ENCODE measurements at places on chromosomes 13 and 19. TPM values are rescaled to one million over a fixed set of nuclear protein-coding genes. Genes with fewer than 3 reads are reported as not detected.

PCDH8 gene
- not detected for polyA plus RNA-seq

KLK14 gene
- polyA plus RNA-seq = not detected

CA11 gene
- polyA plus RNA-seq = 7.1 TPM

ZSCAN22 gene
- 2.6 TPM for polyA plus RNA-seq

ICAM3 gene
- 172 TPM for polyA plus RNA-seq

C1QTNF9B gene
- polyA plus RNA-seq = not detected

GRCh38 chr13:46296115-46296822, 84.5 kb downstream of the LRRC63 start:
- no peak overlapping the region for H3K27ac ChIP-seq
- H3K36me3 ChIP-seq = no peaks in the 10 kb centered on the region
- H3K4me3 ChIP-seq = no peak overlapping the region
- H3K4me1 ChIP-seq = peaks cover 15% of the 10 kb centered on the region

- peaks cover 53% of the 10 kb centered on the region for H3K4me1 ChIP-seq
- H3K4me3 ChIP-seq = peak overlapping the region; percentile 83
- peak overlapping the region; percentile 97 for H3K27ac ChIP-seq
- H3K27me3 ChIP-seq = no peaks in the 10 kb centered on the region
Measured at GRCh38 chr19:50415661-50416033, 3.1 kb upstream of the SPIB start.

- peak overlapping the region; percentile 49 for H3K27ac ChIP-seq
- no peak for DNase-seq
- no peaks in the 10 kb centered on the region for H3K27me3 ChIP-seq
- H3K4me1 ChIP-seq = peaks cover 16% of the 10 kb centered on the region
Measured at GRCh38 chr13:24264976-24265375, 44.4 kb upstream of the C1QTNF9 start.

DNA sequence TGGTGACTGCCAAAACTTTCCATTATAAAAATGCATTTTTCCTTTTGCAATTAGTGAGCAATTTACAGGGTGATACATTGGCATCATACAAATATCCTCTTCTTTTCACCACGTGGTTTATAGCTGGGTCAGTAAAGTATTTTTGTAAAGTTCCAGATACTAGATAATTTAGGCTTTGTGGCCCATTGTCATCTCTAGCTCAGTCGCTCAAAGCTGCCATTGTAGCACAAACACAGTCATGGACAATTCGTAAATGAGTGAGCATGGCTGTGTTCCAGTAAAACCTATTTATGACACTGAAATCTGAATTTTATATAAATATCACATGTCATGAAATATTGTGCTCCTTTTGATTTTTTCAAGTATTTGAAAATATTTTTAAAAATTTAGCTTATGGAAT, 162.9 kb downstream of the USP12 start:
- peaks cover 25% of the 10 kb centered on the region for H3K4me1 ChIP-seq
- no peak for DNase-seq
- H3K4me3 ChIP-seq = no peak overlapping the region
- H3K27me3 ChIP-seq = peaks cover 12% of the 10 kb centered on the region

DNA sequence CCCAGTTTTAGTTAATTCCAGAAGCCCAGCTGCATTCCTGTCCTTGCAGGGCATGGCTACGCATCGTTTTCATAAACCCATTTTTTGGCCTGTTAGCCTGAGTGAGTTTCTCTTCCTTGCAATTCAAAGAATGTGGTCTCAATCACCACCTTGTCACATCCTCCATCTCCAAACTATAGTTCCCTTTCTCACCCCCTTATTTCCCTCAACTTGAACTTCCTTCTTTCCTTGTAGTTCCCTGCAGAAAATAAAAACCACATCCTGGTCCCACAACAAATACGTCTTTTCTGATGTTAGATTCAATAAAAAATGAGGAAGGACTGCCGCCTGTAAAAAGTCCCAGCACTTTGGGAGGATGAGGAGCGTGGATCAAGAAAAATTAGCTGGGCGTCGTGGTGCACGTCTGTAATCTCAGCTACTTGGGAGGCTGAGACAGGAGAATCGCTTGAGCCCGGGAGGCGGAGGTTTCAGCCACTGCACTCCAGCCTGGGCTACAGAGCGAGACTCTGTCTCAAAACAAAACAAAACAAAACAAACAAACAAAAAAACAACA, 13.2 kb downstream of the ADGRE3 start:
- peak; percentile 9 for DNase-seq
- no peak overlapping the region for H3K27ac ChIP-seq
- H3K4me3 ChIP-seq = no peak overlapping the region
- H3K4me1 ChIP-seq = peaks cover 24% of the 10 kb centered on the region
- H3K36me3 ChIP-seq = no peaks in the 10 kb centered on the region

GRCh38 chr19:51006406-51006805, 5.0 kb upstream of the KLK8 start:
- H3K36me3 ChIP-seq = no peaks in the 10 kb centered on the region
- no peak overlapping the region for H3K27ac ChIP-seq
- peaks cover 3% of the 10 kb centered on the region for H3K4me1 ChIP-seq
- no peak for DNase-seq
- no peak overlapping the region for H3K4me3 ChIP-seq
- peaks cover 47% of the 10 kb centered on the region for H3K27me3 ChIP-seq

DNA sequence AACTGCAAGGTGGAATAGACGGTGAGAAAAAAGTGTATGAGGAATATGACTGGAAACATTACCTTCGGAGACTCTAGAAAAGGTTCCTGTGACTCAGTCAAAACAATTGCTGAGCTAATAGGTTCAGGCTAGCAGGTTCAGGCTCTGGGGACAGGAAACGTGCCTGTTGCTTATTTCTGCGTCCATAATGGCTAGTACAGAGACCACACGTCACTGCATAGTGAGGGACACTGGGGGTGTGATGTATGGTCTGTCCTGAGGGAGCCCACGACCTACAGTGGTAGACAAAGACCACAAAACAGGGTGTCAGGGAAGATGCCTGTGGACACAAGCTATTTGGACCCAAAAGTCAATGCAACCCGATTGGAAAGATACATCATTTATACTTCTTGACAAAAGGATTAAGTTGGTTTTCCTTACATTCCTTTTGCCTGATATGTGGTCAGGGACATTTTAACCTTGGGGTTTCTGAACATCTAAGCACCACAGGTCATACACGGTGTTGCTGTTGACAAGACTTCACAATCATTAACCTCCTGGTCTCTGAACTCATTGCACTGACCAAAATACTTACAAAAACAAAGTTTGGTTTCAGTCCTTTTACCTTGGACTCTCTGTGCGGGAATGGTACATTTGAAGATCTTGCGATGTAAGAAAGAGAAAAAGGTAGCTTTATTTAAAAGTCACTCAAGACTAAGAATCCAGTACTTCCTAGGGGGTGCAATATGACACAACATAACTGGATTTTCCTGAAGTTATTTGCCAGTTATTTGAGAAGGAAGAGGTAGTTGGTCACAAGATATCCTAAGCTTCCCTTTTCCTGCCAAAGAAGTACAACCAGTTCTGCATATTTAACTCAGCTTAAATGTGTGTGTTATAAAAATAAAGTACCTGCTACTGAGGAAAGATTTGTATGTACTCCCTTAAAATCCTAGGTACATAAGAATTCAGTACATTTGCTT, 20.0 kb downstream of the CRYL1 start:
- H3K27me3 ChIP-seq = no peaks in the 10 kb centered on the region
- DNase-seq = no peak
- H3K27ac ChIP-seq = no peak overlapping the region
- H3K4me1 ChIP-seq = no peaks in the 10 kb centered on the region
- H3K4me3 ChIP-seq = no peak overlapping the region

DNA sequence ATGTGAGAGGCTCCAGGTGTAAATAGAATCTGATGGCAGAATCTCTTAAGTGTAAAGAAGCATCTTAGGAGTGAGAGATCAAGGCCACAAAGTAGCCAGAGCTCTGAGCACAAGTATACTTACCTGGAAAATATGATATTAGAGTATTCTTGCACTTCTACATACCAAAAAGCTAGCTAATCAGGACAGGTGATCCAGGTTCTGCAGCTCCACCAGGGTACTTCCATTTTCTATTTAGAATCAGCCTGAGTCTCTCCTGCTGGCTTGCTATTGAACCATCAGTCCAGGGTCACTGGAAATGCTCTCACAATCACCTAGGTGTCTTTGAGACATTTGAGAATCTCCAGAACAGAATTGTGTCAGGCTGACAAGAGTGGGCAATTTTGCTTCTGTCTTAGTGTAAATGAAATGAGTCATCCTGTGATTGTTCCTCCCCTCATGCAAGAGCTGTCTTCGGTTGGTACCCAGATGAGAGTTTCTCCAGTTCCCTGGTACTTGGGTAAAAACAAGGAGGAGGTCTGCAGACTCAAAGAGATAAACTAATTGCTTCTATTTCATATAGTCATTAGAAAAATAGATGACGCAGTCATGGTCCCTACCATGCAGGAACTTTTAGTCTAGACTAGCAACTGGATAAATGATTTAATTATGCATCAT, 14.6 kb downstream of the ZNF254 start:
- H3K4me3 ChIP-seq = no peak overlapping the region
- H3K36me3 ChIP-seq = peaks cover 41% of the 10 kb centered on the region
- H3K27ac ChIP-seq = no peak overlapping the region
- DNase-seq = no peak
- peaks cover 6% of the 10 kb centered on the region for H3K4me1 ChIP-seq

- no peak for DNase-seq
- H3K27me3 ChIP-seq = no peaks in the 10 kb centered on the region
- H3K4me3 ChIP-seq = no peak overlapping the region
- peaks cover 13% of the 10 kb centered on the region for H3K36me3 ChIP-seq
- H3K4me1 ChIP-seq = peaks cover 13% of the 10 kb centered on the region
Measured at GRCh38 chr13:77767413-77767812, 69.9 kb downstream of the SLAIN1 start.

DNA sequence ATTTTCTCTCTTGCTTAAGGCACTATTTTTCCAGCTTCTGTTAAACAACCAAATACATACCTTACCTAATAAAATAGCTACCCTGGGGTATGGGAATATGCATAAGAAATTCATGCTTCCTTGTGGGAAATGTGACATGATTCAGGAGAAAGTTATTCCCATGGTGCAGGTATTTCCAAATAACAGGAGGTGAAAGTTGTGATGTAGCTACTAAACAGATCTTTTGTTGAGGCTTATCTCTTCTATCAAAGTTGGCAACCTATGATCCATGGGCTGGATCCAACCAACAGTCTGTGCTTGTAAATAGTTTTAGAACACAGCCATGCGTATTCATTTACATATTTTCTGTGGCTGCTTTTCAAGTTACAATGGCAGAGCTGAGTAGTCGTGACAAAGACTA, 177.8 kb upstream of the NBEA start:
- no peaks in the 10 kb centered on the region for H3K36me3 ChIP-seq
- no peak overlapping the region for H3K4me3 ChIP-seq
- H3K27ac ChIP-seq = no peak overlapping the region
- H3K4me1 ChIP-seq = no peaks in the 10 kb centered on the region

DNA sequence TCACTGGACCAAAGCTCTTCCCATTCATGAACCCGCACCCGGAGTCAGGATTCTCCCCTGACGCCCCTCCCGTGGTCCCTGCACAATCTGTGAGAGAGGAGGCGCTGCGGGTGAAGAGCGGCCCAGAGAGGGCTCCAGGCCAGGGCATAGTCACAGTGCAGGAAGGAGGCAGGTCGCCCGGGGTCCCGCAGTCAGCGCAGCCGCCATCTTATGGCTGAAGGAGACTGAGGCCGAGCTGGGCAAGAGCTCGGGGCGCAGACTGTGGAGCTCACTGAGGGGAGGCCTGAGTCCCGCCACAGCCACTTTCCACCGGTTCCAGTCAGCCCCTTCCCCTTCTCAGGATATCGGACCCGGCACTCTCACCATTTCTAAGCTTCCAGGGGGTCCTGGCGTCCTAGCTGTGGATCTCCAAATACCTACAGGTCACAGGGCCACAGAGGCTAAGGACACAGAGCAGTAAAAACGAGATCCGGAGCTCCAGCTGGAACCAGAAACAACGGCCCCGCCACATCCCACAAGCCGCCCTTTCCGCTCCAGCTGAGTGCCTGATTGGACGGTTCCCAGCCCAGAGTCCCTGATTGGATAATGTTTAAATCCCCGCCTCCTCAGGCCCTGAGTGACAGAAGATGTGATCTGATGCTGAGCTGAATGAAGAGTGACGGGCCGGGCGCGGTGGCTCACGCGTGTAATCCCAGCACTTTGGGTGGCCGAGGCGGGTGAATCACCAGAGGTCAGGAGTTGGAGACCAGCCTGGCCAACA, at the start of gene ZNF99:
Gene ZNF99, minus strand, starts transcription at position 501 of the 760 bp plus-strand sequence. Its CDS starts 135 bp downstream, at position 366.
- peak; percentile 28 for DNase-seq
- H3K4me1 ChIP-seq = no peaks in the 10 kb centered on the region
- peak within 1 kb of the TSS; percentile 64 for H3K4me3 ChIP-seq
- peak within 1 kb of the TSS; percentile 56 for H3K27ac ChIP-seq

GRCh38 chr13:87622971-87623370, 48.2 kb upstream of the SLITRK5 start:
- H3K4me3 ChIP-seq = no peak overlapping the region
- H3K27me3 ChIP-seq = no peaks in the 10 kb centered on the region
- no peaks in the 10 kb centered on the region for H3K36me3 ChIP-seq
- no peaks in the 10 kb centered on the region for H3K4me1 ChIP-seq
- DNase-seq = no peak

GRCh38 chr13:25874907-25875306, 176.9 kb downstream of the SHISA2 start:
- DNase-seq = no peak
- H3K4me3 ChIP-seq = no peak overlapping the region
- peaks cover 5% of the 10 kb centered on the region for H3K27me3 ChIP-seq
- H3K4me1 ChIP-seq = no peaks in the 10 kb centered on the region
- H3K36me3 ChIP-seq = peaks cover 6% of the 10 kb centered on the region

DNA sequence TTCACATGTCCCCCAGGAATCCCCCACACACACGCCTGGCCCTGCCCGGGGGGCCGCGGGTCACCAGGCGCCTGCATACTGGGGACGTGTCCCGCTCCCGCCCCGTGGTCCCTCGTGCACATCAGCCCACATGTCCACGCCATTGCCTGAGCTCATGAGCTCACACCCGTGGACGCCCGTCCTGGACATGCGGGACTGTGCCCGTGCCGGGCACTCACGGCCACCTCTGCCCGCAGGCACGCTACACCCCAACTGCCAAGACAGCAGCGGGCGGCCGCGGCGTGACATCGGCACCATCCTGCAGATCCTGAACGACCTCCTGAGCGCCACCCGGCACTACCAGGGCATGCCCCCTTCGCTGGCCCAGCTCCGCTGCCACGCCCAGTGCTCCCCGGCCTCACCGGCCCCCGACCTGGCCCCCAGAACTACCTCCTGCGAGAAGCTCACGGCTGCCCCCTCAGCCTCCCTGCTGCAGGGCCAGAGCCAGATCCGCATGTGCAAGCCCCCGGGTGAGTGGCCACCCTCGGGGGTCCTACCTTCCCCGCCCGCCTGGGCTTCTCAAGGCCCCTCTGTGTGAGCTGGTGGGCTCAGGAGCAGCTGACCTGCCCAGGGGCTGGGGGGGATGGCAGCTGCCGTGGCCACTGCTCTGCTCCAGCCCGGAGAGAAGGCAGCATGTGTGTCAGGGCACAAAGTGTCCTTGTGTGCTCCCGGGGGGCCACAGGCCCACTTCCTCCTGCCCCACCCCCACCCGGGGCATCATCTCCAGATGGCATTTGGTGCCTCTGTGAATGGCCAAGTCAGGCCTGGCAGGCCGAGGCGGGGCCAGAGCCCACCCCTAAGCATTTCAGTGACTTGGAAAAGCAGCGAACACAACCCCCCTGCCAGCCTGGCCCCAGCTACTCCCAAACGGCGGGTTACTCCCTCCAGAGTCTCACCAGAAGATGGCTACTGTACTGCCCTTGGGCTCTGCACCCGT, 7.1 kb downstream of the MIDN start:
- no peaks in the 10 kb centered on the region for H3K27me3 ChIP-seq
- peak overlapping the region; percentile 82 for H3K27ac ChIP-seq
- H3K36me3 ChIP-seq = no peaks in the 10 kb centered on the region
- peaks cover 42% of the 10 kb centered on the region for H3K4me1 ChIP-seq
- H3K4me3 ChIP-seq = no peak overlapping the region

- no peak overlapping the region for H3K4me3 ChIP-seq
- no peak for DNase-seq
- H3K27me3 ChIP-seq = peaks cover 3% of the 10 kb centered on the region
- H3K4me1 ChIP-seq = peaks cover 4% of the 10 kb centered on the region
- no peak overlapping the region for H3K27ac ChIP-seq
Measured at GRCh38 chr13:94344126-94344818, 135.2 kb downstream of the DCT start.

Data from naive B cell (primary cell).